NCI-H187 (cell line): ENCODE measurements at places on chromosomes 2 and 18.
A peak's percentile ranks its signal among the peaks of the same experiment; 100 is the strongest.

DNA sequence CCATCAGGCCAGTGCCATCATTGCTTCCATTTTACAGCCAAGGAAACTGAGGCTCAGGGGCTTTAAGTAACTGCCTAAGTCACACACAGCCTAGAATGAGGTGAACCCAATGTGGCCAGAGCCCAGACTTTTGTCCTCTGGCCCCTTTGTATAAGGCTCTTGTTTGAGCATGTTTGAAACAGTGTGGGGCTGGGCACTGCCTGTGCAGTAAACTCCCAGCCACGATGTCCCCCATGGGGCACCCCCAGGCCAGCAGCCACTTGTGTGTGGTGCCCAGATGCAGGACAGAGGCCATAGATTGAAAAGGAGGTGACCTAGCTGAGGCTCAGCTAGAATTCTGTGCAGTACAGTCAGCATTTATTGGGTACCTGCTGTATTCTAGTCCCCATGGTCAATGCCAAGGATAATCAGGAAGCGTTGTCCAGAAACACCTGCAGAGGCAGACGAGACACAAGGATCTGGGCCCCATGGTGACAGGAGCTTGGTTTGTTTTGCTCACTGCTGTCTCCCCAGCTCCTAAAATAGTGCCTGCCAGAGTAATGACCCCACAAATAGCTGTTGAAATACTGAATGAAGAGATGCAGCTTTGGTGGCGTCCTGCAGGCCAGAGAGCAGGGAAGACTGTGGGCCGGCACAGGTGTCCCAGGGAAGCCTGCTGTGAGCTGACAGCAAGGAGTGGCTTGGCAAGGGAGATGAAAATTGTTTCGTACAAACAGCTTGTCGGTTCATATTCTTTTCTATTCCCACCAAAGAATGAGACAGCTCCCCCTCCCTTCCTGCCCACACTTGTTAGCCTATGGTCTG is 160.7 kb downstream of the LDLRAD4 start:
- no peak for DNase-seq

GRCh38 chr2:236568068-236568921 is 1.3 kb upstream of the ACKR3 start:
- no peak for DNase-seq

GRCh38 chr2:14632133-14632936 is at the start of gene LRATD1:
TSS of gene LRATD1 (plus strand) at chr2:14632717. CDS start at chr2:14633980, 1,263 bp downstream.
- DNase-seq, result peak; percentile 91

GRCh38 chr2:120814352-120814751 is 78.7 kb downstream of the GLI2 start:
- no peak for DNase-seq

- DNase-seq, result no peak
Observed at GRCh38 chr18:37564711-37565100, 892 bp downstream of the CELF4 start.

- no peak for DNase-seq
Observed at GRCh38 chr2:136319237-136319636, 201.3 kb upstream of the CXCR4 start.

DNA sequence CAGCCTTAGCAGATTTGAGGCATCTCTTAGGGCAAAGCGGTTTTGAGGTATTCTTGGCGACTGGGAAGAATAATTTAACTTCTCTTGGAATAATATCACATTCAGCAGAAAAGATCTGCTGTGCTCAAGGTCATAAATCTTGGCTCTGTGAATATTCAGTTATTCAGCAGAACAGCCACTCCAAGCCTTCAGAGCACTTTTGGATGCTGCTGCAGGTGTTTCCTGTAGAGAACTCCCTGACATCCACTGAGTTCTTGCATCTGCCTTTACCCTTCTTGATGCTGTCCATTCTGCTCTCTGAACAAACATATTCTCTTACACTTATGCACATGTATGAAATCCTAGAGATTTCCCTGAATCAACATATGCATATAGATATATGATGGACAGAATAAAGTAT is 390.3 kb downstream of the NRXN1 start:
- peak; percentile 26 for DNase-seq

GRCh38 chr2:101145406-101145805 is 5.8 kb downstream of the TBC1D8 start:
- DNase-seq, result no peak

GRCh38 chr2:79573895-79574674 is 61.2 kb downstream of the CTNNA2 start:
- no peak for DNase-seq

DNA sequence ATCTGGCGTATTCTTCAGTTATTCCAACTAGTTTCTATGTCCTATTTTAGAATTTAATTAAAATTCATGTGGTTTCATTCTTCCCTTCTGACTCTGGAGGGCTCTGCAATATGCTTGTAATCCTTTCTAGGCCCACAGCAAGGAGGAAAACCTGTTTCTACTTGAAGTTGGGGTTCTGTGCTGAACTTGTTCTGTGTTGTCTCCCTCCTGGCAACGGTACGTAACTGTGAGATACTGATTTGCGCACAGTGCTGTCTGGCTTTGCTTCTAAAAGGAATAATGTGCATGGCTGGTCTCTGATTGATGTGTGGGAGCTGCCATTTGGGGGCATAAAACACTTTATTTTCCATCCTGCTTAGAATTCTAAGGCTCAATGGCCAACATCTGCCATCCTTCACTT is 81.7 kb downstream of the NABP1 start:
- DNase-seq, result no peak

DNA sequence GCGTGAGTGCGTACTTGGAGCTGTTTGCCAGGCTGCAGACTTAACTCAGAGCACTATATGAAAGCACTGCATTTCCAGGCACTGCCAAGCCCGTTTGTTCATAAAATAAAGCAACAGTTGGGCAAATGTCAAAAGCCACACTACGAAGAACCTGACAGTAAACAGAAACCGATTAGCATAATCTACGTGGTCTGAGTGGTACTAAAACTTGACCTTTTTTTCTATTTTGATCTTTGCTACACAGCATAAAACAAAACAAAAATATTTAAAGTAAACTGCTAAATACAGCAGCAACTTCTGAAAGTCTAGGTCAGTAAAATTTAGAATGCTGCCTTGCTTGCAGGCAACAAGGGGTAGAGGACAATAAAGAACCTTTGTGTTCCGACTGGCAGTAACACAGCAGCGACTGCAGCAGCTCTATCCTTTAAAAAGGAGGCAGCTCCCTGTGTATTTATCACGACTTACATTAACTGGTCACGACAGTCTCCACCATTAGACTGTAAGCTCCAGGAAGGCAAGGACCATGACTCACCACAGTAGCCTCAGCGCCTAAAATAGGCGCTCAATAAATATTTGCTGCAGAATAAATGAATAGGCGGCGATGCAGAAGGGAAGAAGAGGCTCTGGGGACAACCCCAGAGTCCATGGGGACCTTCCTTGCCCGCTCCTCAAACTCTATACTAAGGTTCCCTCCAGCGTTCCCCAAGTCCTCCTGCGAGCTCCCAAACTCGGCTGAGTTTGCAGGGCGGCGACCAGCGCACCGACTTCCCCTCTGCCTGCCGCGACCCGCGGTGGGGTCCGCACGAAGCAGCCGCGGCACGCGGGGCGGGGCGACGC is 902 bp downstream of the SS18 start:
- no peak for DNase-seq

DNA sequence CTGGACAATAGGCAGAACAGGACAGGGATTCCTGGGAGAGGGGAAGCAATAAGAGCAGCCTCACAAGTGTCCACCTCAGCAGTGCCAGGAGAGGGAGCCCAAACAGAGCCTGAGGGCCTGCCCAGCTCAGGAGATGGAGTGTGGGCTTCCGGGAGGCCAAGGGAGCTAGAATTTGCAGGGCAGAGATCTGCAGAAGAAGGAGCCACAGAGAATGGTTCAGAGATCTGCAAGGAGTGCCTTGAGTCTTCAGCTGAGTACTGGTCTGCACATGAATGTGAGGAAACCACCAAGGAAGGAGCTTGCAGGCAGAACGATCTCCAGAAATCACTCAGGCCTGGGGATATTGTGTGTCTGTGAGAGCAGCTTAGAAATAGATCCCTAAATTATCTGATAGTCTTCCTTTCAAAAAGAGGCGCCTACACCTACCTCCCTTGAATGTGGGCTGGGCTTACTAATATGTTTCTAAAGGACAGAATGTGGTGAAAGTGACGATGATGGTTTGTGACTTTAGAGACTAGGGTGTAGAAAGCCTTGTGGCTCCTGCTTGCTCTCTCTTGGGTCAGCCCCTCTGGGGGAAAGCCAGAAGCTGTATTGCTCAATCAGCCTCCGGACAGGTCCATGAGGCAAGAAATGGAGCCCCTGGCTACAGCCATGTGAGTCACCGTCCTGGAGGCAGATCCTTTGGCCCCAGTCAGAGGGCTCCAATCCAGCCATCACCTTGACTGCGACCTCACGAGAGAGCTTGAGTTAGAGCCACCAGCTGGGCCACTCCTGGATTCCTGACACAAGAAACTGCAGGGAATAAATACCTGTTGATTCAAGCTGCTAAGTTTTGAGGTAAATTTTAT is 7.6 kb upstream of the LPIN1 start:
- no peak for DNase-seq

DNA sequence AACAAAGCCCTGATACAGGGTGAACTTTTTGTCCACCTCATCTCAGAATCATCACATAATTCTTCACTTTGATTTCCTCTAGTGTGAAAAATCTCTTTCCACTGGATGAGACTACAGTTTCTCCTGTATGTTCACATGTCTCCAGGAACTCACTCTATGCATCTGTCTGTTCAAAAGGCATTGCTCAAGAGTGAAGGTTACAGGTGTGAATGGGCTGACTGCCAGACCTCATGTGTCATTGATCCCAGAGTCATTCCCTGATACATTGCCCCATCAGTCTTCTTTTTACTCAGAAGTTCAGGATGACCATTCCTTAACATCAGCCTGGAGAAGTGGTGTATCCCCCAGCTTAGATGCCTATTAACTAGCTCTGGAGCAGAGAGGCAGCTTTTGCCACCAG is 4.4 kb upstream of the DSC3 start:
- DNase-seq, result no peak

DNA sequence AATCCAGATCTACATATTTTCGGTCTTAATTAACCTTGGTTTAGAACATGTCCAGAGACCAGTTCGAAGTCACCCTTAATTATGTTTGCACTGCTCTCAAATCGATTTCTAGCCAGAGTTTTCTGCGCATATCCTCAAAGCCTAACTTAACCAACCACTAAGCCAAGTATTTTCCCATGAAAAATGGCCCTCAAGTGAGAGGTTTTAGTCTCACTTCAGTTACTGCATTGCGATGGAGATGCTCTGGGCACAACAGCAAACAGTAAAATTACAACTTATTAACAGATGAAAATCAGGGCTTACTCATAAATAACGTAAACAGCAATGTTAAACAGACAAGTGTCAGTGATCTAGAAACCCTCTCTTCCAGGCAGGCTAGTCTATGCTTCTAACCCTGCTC is 4.5 kb downstream of the RTN4 start:
- DNase-seq, result no peak

DNA sequence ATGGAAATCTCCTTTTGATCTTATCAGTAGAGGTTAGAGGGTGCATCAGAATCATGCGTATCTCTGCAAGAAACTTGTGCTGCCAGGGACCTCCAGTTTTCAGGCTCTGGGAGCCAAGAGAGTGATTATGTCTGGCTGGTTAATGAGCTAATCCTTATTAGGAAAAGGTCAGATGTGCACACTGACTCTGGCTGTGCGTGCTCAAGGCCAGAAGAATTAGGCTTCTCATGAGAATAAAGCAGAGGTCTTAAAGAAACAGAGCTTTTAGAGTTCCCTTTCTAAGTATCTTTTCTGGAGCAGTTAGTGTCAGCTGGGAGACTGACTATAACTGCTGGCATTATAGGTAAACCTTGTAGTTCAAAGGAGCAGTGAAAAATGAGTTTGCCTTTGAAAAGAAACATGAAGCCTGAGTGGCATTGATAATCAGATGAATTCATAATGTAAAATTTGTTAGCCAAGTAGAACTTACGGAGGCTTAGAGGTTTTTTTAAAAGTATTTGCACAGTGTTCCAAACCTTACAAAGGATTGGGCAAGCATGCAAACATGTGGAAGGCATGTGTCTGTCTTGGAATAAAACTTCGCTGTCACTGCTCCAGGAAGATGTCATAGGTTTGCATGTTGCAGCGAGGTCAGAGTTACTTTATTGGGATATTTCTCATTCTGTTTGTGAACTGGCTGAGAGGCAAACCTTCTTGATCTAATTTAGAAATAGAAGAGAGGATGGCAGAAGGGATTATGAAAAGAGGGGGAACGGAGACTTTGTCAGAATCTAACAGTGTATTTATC is 151.7 kb downstream of the ARHGAP28 start:
- no peak for DNase-seq

- no peak for DNase-seq
Observed at GRCh38 chr2:102592601-102593000, 26.8 kb upstream of the SLC9A2 start.

DNA sequence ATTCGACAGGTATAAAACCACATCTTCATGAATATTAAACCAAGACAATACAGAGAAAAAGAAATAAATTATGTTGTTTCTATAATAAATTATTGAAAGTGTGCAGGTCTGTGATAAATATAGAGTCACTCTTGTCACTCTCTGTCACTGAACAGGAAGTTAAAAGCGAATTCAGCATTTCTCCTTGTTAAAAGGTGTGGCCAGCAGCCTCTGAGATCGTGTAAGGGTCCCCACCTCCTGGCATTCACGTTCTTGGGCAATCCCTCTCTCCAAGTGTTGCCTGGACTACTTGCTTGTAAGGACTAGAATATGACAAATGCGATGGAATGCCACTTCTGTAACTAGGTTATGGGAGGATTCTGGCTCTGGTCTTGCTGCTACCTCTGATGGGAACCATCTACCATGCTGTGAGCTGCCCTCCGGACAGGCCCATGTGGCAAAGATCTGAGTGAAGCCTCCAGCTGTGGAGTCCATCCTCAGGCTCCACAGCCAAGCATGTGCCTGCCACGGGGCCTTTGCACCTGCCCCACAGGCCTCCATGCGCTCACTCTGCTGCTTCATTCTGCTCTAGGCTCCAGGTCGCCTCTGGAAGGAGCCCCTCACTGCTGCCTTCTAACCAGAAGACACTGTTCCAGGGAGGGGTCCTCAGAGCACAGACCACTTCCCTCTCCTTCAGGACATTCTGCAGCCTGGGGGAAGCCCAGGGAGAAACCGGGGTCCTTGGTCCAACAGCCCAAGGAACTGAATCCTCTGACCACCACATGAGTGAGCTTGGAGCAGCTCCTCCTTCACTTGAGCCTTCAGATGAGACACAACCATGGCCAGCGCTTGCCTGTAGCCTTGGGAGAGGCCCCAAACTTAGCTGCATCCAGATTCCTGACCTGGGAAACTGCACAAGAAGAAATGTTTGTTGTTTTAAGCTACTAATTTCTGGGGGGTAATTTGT is 202.9 kb upstream of the HDAC4 start:
- DNase-seq, result no peak
